ENCODE measurements at places on chromosomes 6 and 20.

DNA sequence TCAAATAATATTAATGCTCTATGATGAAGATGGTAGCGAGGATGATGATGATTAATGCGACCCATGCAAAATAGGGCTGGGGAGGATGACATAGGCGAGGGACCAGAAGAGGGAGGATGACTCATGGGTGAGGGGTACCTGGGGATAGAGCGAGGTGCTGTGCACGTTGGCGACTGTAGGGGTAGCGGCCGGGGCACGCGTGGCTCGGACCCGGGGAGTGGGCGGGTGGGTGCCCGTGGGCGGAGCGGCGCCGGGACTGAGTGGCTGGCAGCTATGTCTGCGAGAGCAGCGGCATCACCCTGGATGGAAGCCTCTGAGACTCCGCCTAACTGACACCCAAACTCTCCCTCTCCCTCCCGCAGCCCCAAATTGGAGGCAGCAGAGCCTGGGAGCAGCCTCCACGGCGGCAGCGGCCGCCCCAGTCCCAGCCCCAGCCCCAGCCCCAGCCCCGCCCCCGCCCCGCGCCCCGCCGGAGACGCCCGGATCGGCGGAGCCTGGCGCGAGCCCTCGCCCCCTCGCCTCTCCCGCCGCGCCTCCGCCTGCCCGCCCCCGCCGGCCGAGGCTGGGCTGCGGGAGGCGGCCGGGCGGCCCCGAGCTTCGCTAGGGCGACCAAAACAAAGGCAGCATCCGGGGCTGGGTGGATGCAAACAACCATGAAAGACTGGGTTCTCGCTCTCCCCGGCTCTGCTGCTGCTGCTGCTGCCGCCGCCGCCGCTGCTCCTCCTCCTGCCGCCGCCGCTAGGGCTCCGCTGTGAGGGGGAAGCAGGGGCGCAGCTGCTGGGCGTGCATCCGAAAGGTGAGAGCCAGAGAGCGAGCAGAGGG, at the start of gene RIMS1:
Gene RIMS1, plus strand, starts transcription at position 367 of the 822 bp plus-strand sequence. CDS start 474 bp downstream, outside the sequence.
- DNase-seq = no peak

DNA sequence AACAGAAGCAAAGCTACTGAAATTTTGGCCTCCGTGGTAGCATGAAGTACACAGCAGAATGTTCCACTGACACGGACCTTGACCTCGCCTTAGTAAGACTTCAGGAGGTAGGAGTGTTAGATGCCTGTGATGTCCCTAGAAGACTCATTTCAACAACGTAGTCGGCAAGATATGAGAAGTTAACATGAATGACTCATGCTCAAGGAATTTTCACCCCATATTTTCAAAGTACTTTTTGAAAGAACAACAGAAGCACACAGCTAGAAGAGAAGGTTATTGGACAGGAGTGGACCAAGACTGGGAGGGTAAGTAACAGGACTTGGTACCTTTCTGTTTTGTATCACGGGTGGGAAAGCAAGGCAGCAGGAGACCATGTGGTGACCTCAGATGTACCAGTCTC, 78.0 kb downstream of the DZANK1 start:
- DNase-seq = no peak

GRCh38 chr20:5650280-5650691, 99.9 kb upstream of the SHLD1 start:
- DNase-seq = no peak

DNA sequence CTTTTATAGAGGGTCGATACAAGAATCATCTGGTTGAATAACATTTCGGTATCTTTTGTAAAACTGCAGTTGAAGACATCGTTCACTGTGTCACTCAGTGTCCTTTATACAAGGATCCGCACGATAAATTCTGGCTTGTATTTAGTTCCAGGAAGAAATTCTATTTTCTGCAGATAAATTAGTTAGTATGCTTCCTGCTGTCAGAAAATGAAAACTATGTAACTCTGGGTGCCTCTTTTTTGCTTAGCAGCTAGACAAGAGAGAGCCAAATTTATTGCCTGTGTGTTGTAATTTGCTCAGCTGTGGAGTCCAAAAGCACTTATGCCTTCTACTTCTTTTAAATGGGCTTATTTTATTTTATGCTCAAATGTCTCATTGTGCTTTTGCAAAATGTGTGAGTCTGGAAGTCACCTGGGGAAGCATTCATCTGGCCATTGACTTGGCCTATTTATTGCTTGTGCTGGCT, 56.5 kb upstream of the KCNK16 start:
- no peak for DNase-seq
